Neural crest cell (in vitro differentiated cells): ENCODE measurements at places on chromosomes 1 and 21.
A peak's percentile ranks its signal among the peaks of the same experiment; 100 is the strongest.

DNA sequence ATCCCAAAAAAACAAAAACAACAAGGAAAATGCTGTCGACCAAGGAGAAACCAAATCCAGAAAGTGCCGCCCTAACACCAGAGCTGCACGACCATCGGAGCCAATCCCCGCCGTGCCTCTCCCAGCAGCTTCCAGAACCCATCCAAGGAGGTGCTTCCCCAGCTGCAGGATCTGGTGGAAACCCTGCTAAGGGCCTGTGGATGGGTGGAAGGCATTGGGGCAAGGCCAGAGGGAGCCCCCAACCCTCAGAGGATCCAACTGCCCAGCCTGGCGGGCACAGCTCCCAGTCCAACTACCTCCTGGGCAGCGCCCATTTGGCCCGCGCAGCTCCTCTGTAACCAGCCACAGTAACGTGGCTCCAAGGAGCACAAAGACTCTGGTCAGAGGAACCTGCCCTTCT, 81.6 kb downstream of the NPHP4 start:
- no peak for DNase-seq

DNA sequence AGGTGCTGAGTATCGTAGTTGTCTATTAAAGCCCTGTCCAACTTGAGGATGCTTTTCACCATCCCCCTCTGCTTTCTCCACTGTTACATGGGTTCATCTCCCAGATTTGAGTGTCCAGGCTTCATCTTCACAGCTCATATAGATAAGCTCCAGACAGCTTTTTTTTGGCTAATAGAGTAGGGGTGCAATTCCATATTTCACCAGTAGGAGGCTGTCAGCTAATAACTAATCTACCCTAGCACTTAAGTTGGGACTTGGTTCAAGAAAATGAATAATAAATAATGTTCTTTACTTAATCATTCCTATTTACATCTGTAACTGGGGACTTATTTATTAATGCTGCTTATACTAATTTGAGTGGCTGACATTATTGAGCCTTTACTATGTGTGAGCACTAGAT, 124.5 kb downstream of the IGSF21 start:
- DNase-seq, result no peak

GRCh38 chr1:49086327-49086726, 309.6 kb upstream of the BEND5 start:
- DNase-seq, result no peak

GRCh38 chr1:156012051-156012817, 8.5 kb downstream of the SSR2 start:
- DNase-seq, result no peak

- DNase-seq, result peak; percentile 71
Observed at GRCh38 chr1:64469977-64470664, at the start of gene CACHD1. Gene CACHD1 (plus strand): TSS chr1:64470129. CDS start chr1:64470745, 616 bp downstream.

DNA sequence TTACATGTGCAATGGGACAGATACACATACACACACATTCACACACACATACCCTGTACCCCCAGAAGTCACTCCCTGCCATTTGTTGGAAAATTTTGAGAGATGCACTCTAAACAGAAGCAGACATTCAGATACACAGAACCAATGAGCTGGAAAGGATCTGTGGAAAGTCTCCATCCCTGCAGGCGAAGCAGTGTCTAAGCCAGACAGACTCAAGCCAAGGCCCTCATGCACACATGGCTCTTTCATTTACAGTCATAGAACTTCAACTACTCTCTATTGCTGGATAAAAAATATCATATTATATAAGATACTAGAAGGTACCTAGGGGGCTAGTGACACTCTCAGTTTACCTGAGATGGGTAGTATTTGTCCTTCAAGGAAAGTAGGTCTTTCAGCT, 7.3 kb upstream of the SEC16B start:
- DNase-seq, result no peak

DNA sequence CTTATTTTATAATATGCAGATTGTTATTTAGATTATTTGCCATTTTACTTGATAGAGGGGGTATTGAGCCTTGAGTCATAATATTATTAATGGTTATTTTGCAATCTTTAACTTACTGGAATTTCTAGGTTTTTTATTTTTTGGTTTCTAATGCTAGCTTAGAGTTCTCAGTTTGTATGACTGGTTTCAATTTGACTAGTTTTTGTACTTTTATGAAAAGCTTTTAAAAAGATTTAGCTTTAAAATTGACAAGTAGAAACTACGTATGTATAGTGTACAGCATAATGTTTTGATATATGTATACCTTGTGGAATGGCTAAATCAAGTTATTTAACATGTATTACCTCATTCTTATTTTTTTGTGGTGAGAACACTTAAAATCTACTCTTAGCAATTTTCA, 41.5 kb downstream of the CEP350 start:
- DNase-seq, result no peak

DNA sequence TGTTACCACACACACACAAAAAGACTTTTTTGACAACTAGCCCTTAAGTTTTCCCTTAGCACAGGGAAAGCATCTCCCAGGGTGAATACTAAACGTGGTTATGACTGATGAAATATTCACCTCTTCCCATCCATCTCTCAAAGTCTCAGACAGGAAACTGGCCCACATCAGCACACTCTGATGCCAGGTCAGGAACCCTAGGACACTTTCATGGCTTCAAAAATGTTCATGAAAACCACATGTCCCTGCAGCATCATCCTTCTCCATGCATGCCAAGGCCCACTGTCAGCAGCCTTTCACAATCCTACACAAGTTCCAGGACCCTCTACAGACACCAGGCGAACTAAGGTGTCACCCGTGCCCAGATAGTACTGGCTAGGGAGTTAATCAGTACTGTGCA, 68.7 kb downstream of the DNTTIP2 start:
- no peak for DNase-seq

- DNase-seq, result no peak
Observed at GRCh38 chr1:207245124-207245523, 76.4 kb upstream of the CD55 start.

- DNase-seq, result no peak
Observed at GRCh38 chr1:80656641-80657040, 1144.1 kb upstream of the ADGRL2 start.

DNA sequence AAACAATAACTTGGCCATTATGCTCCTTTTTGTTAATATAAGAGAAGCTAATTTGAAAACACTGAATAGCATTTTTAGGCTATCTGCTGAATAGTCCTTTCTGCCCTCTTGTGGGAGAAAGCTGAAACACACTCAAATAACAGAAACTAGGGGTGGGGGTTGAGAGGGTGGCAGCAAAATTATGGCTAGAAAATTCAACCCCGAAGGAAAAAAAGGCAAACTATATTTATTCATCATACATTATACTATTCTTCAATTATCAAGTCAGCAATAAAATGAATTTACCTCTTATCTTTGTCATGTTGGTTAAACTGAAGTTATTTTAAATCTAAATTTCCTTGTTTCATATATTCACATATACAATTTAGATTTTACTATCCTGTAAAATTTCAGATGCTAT, 255.9 kb downstream of the FAF1 start:
- DNase-seq, result peak; percentile 25

GRCh38 chr1:44084998-44085675, 33.5 kb upstream of the KLF17 start:
- DNase-seq, result no peak

DNA sequence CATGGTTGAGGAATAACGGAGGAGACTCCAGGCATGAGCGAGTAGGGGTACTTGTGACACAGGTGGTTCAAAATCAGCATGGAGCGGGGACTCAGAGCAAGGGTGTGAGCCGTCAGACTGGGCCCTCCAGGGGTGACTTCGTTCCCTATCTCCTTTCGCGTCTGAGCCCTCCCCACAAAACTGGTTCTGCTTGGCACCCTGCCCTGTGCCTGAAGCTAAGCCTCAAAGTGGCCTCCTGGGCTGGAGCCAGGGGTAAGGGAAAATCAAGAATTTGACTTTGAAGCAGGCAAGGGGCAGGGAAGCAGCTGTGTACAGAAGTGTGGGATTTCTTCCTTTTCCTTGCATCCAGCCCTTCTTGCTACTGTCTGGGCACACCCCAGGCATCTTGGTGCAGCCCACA, 331.5 kb upstream of the AJAP1 start:
- DNase-seq, result no peak

DNA sequence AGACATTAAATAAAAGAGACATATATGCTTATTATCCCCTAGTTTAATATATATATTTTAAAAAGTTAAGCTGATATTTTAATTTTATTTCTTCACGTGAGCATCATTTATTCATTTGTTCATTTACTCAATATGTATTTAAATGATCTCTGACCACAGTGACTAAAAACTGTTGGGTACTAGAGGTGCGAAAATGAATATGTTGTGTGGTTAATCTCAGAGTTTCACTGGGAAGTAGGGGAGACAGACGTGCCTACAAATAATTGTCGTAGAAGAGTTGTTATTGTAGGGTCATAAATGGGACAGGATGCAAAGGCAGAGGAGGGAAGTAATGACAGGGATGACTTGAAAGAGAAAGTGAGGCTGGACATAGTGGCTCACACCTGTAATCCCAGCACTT, 213.0 kb upstream of the CACYBP start:
- no peak for DNase-seq

DNA sequence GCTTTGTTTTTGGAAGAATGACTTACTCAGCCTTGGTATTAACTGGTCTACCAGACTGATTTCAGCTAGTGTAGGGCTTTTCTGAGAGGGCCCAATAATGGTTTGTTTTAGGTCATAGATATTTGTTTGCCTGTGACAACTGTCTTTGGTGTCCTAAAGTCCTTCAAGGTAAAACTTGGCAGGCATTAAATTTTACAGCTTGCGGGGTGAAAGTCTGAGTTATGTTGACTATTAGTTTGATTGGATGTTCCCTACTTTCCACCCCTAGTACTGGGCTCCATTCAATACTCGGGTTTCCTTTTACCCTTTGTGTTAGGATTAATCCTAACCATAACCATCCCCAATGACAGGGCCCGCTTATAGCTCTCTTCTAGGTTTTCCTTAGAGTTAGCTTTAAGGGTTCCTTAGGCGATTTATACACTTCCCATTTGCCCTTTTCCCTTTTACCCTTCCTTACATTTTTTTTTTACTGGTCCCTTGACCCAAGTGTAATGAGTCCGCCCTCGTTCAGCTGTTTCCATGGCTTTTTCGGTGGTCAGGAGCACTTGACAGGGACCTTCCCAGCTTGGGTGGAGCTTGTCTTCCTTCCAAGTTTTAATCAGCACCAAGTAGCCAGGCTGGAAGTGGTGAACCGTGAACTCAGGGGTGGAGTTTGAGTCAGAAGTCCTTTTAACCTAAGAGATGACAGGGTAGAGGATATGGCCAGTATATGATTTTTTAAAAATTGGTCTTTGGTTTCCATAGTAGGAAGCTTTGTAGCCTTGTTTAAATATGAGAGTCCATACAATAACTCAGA, 28.5 kb upstream of the LCE5A start:
- DNase-seq, result no peak

GRCh38 chr1:113391649-113392271, 1.4 kb downstream of the MAGI3 start:
- no peak for DNase-seq

DNA sequence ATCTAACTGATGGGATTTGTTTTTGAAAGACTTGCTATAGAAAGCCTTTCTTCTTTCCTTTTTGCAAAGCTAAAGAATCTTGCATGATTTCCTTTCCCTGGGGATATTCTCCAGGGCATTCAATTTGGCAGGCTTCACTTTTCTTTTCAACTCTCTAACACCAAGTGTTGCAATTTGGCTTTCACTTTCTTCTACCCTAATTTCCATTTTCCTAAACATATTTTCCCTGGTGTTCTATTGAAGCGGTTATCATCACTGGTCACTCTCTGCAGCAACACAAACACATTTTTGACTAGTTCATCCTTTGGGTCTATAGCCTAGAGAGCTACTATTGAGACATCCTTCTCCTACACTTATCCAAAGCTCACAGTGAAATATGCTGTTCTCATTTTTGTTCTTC, 424.5 kb downstream of the NEGR1 start:
- DNase-seq, result no peak

GRCh38 chr21:26845759-26846035, 488 bp upstream of the ADAMTS1 start:
- DNase-seq, result no peak

GRCh38 chr1:219801156-219801820, 127.1 kb downstream of the SLC30A10 start:
- DNase-seq, result no peak

DNA sequence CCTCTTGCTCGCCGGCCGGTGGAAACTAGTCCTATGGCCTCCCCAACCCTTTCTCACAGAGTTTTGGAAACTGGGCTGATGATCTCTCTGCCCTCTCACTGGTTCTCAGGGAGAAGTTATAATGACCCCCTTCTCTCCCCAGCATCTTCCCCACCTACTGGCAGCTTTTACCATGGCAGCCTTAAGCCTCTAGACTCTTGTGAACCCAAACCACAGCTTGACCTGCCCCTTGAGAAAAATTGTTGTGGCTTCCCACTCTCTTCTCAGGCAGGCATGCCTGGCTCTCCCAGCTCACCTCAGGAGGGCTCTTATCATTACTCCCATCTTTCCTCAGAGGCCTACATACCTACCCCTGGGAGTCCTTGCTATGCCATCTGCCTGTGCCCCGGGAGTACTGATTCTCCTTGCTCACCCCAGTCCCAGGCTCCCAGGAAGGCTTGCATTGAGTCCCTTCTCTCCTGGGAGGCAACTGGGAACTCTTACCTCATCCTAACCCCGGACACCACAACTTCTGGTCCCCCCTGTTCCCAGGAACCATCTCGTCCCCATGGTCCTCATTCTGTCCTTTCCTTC, 1.6 kb downstream of the NSUN4 start:
- no peak for DNase-seq

DNA sequence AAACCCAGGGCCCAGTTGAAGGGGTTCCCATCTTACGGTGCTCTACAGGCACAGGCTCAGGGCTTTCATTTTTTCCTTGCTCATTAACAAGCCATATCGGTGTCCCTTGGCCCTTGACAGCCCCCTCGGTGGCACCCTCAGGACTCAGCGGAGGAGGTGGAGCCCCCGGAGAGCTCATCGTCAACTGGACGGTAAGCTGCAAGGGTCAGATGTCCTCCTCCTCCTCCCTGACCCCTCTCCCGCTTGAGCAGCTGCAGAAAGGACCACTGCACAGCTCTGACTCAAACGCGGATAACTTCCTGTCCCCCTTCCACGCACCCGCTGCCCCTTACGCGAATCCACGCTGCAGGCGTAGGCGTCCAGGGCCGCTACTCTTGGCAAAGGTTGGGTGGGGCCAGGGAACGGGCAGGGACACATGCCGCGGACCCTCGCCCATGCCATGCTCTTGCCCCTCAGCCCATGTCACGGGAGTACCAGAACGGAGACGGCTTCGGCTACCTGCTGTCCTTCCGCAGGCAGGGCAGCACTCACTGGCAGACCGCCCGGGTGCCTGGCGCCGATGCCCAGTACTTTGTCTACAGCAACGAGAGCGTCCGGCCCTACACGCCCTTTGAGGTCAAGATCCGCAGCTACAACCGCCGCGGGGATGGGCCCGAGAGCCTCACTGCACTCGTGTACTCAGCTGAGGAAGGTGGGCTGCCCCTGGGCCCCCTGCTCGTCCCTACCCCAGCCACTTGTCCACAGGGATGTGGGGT, 14.7 kb downstream of the TMEM81 start:
- DNase-seq, result no peak

GRCh38 chr1:197374428-197374827, 106.4 kb downstream of the CRB1 start:
- no peak for DNase-seq
